ENCODE measurements at places on chromosomes 4 and X.
A peak's percentile ranks its signal among the peaks of the same experiment; 100 is the strongest.

DNA sequence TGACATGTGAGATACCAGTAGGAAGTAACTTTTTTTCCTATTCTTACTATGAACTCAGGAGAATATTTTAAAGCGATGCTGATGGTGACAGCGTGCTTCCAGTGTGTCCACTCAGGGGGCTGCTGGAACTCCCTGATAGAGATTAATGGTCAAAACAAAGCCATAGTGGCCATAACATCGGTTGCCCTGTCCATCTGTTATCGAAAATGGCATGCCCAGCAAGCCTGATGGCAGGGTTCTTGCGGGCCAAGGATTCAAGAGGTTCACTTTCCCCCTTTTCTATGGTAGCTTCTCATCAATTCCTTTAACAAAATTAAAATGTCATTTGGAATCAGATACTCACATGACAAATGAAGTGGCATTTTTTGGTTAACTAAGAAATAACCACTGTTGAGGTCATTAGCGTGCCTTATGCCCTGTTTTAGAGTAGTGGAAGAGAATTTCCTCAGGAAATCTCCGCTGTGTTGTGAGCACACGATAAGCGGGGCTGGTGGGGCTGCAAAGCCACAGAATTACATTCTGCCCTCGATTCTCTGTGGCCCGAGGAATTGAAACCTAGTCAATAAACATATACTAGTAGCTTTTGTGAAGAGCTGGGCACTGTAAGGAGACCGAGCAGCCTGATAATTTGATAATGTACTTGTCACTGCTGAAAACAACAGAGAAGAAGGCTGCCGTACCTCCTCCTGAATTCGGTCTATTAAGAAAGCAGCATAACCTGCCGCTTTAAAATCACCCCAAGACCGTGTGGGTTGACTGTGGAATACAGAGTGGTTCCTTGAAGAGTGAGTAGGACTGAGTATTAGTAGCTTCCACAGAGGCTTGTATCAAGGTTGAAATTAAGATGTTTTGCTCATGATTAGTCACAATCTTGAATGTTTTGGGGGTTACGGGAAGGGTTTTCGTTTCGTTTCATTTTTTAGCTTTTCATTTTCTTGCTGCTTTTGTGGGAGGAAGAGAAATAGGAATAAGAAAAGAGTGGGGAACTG, 46.7 kb downstream of the PTCHD1 start:
- no peak for DNase-seq

DNA sequence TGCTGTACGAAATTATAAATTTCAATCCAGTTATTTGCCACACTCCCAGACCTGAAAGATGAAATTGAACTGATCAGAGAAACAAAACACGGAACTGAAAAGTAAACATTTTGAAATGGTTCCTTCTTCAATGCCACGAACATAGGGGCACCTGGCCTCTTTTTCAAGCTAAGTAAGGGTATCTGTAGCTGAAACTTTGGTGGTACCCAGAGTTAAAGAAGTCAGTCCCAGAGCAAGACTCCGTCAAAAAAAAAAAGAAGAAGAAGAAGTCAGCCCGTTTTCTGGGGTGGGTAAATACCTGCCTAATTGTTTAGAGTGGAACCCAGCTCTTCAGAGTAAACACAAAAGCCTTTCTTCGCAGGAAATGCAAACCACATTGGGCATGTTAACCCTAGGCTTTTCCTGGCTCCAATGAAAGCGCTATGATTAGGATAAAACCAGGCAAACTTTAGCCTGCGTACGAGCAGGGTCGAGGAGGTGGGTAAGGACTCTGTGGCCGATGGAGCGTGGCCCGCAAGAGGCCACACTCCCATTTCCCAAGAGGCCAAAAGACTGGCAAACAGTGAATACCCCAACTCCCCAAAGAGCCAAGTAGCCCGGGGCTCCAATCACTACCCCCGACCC, 1.3 kb downstream of the ANTXR2 start:
- DNase-seq: no peak

- DNase-seq: no peak
Observed at GRCh38 chr4:18444206-18444605, 422.7 kb upstream of the LCORL start.

DNA sequence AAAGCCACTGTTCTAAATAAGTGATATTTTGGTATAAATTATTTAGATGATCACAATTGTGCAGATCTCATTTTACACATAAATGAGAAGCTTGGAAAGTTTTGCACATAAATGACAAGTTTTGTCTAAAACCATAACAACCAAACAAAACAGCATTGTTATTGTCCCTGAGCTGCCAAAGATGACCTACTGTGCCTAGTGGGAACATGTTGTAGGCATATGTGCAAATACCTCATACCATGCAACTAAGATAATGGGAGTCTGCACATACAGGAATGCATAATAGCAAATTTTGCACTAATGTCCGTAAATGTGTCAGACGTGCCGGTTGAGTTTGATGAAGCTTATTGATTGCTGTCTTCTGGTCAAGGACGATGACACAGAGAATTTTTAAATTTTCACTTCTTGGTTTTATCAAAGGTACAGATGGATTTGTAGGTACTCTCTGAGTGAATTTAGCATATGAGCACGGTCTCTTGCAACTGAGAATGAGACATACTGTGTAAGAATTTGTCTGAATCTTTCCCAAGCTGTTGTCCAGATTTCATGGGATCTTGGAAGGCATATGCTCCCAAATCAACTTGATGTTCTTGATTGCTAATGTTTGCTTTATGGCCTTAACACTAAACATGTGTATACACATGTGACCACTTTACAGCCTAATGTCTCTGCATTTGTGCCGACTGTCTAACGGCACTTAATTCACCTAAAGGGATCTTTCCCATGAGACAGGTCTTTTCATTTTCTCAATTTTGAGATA, 1133.5 kb downstream of the FAT4 start:
- DNase-seq: peak; percentile 31

DNA sequence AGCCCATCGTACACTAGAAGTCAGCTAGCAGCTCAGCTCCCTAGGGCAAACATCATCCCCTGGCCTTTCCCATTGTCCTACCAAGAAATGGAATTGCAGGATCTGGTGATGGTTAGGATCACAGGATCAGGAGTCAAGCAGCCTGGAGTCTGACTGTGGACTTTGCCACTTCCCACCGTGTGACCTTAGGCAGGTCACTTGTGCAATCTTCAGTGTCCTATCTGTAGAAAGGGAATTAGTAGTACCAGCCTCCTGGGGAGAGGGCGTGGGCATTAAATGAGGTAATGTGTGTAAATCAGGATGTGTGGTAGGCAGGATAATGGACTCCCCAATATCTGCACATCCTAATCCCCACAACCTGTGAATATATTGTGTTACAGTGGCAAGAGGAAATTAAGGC, 38.6 kb upstream of the APLN start:
- no peak for DNase-seq

DNA sequence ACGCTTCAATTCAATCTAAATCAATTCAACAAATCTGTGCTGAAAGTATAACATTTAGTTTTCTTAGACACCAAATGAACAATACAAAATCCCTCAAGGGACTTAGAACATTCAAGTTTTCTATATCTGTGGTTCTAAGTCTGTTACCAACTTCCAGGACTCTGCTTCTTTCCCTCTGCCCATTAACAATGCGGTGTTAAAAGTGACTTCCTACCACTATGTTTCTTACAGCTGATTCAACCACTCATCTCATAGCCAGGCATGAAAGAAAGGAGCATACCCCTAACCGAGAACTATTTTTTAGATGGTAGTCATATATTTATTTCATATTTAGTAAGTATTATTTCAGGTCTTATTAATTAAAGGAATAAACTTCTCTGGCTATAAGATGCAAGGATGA, 38.9 kb downstream of the PPA2 start:
- no peak for DNase-seq

- no peak for DNase-seq
Observed at GRCh38 chr4:55524844-55525571, 21.7 kb downstream of the CLOCK start.

- DNase-seq: no peak
Observed at GRCh38 chr4:35965300-35965699, 279.0 kb downstream of the ARAP2 start.

DNA sequence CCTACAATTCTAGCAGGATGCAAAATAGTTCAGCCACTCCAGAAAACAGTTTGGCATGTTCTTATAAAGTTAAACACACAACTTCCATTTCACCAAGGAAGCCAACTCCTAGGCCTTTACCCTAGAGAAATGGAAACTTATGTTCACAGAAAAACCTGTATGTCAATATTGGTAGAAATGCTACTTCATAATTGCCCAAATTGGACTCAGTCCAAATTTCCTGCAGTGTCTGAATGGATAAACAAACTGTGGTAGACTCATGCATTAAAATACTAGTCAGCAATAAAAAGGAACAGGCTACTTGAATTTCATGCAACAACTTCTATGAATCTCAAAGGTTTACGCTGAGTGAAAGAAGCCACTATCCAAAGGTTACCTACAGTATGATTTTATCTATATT, 1738.8 kb upstream of the IGFBP7 start:
- DNase-seq: no peak

DNA sequence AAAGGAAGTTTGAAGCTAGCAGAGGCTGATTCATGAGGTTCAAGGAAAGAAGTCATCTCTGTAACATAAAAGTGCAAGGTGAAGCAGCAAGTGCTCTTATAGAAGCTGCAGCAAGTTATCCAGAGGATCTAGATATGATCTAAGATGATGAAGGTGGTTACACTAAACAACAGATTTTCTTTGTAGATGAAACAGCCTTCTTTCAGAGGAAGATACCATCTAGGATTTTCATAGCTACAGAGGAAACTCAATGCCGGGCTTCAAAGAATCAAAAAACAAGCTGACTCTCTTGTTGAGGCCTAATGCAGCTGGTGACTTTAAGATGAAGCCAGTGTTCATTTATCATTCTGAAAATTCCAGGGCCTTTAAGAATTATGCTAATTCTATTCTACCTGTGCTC, 28.8 kb downstream of the NR0B1 start:
- DNase-seq: no peak

- DNase-seq: no peak
Observed at GRCh38 chr4:57109411-57109846, 756 bp downstream of the IGFBP7 start.

DNA sequence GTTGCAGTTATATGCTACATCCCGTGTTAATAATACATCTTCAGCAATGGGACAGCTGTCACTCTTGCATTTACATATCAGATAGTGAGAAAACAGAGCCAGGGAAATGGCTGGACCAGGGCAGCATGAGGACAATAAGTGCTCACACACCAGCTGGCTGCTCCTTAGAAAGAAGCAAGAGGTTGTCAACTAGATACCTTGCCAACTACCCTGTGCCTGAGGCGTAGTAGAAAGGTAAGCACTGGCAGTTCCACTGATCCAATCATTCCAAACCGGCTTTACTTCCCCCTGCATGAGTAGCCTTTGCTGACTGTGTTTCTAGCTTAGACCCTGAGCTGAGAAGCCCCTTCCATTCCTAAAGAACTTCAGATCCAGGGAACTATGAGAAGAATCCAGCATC, 52.2 kb upstream of the FGF13 start:
- DNase-seq: no peak

DNA sequence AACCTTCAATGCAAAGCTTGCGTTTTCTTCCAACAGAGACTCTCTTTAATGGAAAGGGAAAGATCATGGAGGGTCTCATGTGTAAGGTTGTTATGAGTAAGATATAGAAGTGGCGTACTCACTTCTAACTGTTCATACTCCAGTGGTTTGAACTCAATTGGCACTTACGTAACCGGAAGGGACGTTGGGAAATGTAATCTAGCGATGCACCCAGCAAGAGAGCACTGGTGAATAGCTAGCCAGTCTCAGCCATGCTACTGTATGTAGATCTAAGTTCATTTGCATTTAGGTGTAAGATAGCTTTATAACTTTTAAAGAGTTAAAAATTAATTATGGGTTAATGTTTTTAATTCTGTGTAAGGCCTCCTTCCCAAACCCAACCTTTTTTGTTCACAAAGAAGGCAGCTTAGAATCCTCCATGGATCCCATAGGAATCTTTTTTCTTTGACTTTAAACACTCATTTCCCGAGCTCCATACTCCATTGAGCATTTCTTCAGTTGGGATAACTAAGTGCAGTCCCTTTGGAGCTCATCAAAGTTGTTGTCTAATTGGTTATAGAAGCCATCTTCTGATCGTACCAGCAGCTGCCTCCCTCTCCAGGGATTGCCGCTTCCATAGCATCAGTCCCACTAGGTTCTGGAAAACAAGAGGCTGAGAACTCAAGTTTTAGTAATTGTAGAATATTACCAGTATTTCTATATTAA, 191.1 kb downstream of the RAPGEF2 start:
- no peak for DNase-seq

- DNase-seq: no peak
Observed at GRCh38 chr4:166143227-166143626, 270.2 kb downstream of the TLL1 start.

DNA sequence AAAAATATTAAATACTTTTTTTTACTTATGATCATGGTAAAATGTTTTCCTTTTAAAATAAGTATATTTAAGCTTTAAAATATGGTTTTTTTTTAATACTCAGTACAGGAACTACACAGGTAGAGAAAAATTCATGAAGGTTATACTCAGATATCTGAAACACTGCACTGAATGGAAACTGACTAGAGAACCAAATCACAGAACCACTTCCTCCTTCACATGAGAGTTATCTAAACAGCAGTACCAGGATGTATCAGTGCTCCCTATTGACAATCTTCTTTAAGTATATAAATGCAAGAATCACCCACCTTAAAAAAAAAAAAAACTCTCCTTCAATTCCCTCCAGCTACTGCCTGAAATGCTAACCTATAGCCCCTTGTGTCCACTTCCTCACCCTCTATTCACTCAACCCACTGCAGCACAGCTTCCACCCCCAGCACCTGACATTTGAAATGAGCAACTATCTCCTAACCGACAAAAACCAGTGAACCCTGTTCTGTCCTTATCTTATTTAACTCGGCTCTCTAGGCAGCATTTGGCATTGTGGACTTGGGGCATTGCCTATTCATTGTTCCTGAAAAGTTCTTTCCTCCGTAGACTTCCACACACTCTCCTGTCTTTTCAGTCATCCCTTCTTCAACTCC, 9.1 kb downstream of the SLC7A3 start:
- no peak for DNase-seq

GRCh38 chr4:38782452-38783108, at the start of gene TLR10:
Gene TLR10, minus strand, starts transcription at chr4:38782990. Its CDS starts 7,400 bp downstream, at chr4:38775590.
- DNase-seq: no peak

DNA sequence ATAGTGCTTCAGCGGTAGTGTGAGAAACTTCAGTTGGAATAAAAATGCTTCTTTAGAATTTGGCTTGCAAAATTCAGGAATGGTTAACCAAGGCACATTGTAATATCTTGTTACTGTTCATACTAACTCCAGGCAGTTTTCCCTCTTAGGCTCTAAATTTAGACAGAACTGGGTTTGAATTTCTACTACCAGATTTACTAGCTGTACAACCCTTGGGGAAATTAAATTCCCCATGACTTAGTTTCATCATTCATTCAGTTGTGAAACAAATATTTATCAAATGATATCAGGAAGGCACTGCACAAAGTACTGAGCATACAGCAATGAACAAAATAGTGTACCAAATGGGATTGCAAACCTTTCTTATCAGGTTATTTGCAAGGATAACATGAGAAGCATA, 135.0 kb upstream of the IL15 start:
- no peak for DNase-seq

Measured in right hindlimb (tissue), 1 donor.